ENCODE measurements at places on chromosomes 12 and 14.

- DNase-seq: no peak
Measured at GRCh38 chr14:51789596-51789995, 70.8 kb upstream of the GNG2 start.

GRCh38 chr14:90496379-90496778, 99.5 kb downstream of the CALM1 start:
- no peak for DNase-seq

DNA sequence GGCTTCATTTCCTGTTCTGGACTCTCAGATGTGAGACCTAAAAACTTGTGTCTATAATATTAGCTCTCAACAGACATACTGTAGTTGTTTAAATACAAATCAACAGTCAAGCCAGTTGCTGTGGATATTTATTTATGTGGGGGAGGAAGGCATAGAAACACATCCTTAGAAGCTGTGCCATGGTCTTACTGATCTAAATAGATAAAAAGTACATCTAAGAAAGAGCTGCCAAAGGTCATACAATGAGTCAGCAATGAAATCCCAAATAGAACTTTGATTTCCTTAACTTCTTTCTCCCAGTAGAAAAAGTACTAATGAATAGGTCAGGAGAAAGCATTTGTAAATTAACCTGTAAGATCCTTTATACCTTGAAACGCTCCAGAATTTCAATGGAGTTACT, 185.1 kb downstream of the AKAP6 start:
- DNase-seq: no peak

DNA sequence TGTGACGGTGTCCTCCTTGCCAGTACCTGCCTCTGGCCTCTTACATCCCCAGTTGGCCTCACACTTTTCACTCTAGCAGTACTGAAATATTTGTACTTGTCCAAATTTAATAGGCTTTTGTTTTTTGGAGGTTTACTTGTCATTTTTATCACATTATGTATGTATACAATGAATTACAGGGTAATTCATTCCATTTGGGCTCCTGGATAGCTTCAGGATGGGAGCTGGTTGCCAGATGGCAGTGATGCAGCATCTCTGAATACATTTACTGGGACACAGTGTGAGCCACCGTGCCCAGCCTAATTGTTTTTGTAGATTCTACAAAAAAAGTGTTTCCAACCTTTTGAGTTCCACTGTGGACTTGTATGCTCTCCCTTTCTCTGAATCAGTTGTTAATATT, 13.4 kb downstream of the CCDC77 start:
- no peak for DNase-seq

DNA sequence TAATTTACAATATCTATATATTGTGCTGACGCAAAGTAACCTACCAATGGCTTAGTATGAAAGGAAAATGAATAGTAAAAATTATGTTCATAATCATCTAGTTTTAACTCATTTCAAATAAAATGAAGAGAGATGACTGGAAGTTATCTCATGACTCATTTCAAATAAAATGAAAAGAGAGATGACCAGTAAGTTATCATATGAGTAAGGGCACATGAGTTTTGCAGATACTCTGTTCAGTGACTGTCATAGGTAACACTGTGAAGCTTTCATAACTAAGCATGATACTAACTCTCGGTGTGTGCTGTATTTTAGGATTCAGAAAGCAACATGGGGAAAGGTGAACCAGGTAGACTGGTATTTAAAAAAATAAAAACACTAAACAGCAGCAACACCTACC, 364.5 kb upstream of the DIO2 start:
- DNase-seq: no peak

DNA sequence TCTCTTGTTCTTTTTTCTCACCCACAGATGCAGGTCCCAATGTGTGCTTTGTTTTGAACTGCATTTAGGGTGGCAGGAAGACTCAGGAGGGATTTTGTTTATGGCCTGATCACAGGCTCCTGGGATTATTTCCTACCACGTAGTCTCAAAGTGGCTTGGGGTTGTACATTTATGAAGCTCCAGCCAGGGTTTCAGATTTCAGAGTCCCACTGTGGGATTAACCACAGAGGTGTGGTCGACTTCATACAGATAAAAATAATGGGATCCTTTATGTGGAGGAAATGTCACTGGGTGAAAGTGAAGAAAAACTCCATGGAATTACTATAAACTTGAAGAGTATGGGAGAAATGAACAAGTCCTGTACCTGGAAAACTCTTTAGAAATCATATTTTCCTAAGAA, 14.2 kb upstream of the PPP1R1A start:
- DNase-seq: no peak

Measured in aorta (tissue), 5 donors.